ENCODE measurements at places on chromosomes 2 and 18.

GRCh38 chr2:31032475-31032874 lies 105.8 kb downstream of the GALNT14 start:
- no peak for DNase-seq

- DNase-seq = no peak
Observed at GRCh38 chr2:3462493-3463104, 56.7 kb downstream of the ADI1 start.

DNA sequence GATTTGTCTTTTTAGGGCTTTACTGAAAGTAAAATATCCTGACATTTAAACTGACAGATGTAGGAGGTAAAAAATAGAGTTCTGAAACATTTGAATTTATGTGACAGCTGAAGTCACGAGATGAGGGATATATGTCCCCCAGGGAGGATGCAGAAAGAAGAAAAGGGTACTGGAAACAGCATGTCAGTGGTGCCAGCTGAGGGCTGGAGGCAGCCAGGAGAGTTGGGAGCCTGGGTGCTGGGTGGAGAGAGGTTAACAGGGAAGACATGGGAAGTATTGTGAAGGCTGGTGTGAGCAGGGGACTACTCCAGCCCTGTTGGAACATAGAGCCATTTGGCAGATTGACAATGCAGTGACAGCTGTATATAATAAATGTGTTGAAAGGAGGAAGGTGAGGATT lies 11.8 kb upstream of the MOCOS start:
- DNase-seq = no peak

DNA sequence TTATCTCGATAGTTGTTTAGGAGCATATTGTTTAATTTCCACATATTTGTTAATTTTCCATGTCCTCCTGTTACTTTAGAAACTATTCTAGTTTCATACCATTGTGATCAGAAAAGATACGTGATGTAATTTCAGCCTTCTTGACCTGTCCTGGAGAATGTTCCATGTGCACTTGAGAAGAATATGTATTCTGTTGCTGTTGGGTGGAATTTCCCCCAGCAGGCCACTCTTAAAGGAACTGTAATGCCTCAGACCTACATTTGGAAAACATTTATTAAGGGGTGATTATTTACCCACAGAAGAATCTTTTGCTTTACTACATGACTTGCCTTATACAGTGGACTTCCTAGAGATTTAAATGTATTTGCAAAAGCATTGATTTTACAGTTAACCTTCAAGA lies 55.5 kb downstream of the LIMS1 start:
- no peak for DNase-seq

GRCh38 chr2:56337342-56337741 lies 153.6 kb downstream of the CCDC85A start:
- DNase-seq = no peak

DNA sequence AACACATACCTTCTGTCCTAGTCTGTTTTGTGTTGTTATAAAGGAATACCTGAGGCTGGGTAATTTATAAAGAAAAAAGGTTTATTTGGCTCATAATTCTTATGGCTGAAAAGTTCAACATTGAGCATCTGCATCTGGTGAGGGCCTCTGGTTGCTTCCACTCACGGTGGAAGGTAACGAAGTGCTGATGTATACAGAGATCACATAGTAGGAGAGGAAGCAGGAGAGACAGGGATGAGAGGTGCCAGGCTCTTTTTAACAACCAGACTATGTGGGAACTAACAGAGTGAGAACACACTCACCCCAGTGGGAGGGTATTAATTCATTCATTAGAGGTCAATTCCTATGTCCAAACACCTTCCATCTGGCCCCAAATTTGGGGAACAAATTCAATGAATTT lies 463.8 kb downstream of the DSC3 start:
- DNase-seq = no peak

DNA sequence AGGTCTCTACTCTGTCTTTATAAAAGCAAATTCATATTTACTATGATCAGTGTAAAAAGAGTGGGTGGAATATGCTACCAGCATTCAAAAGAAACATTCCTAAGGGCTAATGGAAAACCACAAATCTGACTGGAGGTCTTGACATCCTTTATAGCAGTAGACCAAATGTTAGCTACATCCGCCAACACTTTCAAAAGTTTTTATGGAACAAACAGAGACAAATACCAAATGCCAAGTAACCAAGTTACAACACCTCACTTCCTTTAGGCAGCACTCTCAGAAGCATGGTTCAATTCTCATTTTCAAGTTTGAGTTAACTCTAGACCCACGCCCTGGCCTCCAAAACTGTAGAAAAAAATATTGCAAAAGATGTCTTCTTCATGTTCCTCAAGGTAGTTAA lies 78.3 kb upstream of the SETBP1 start:
- DNase-seq = no peak

DNA sequence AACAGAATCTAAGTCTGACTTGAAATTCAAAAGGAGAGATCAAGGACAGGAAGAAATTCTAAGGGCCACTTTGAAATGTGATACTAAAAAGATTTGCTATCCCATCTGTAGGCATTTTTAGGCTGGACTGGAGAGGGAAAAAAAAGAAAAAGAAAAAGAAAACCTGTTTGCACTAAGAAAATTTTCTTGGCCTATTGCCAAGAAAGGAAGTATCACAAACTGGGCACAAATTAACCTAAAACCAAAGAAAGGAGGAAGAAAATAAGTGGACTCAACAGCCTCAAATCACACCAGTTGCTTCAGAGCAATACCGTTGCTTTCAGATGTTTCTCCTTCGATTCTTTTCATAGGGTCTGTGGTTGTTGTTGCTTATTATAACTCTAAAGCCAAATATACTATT lies 287.9 kb upstream of the VRK2 start:
- no peak for DNase-seq

DNA sequence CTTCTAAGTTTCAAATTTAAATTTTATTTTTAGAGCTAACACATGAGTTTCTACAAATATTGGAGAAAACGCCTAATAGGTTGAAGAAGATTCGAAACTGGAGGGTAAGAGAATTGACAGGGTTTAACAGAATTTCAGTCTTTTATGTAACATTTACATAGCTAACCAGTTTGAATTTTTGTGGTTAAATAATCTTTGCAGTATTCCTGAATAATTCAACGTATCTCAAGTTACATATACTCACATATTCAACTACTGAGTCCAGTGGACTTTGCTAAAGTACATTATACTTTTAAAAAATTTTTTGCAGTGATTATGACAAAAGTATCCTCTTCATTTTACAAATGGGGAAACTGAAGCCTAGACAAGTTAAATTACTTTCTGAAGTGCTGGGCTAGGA lies 34.0 kb downstream of the CCNT2 start:
- no peak for DNase-seq

- no peak for DNase-seq
Observed at GRCh38 chr2:38113981-38114708, 38.2 kb upstream of the CYP1B1 start.

- DNase-seq = peak; percentile 39
Observed at GRCh38 chr2:65367524-65367923, 64.9 kb downstream of the SPRED2 start.

GRCh38 chr2:203399031-203399430 lies 70.8 kb downstream of the ABI2 start:
- DNase-seq = no peak

- DNase-seq = no peak
Observed at GRCh38 chr18:5419601-5420000, 124.1 kb upstream of the ZBTB14 start.
